ENCODE measurements at places on chromosomes 1 and 21.

GRCh38 chr1:66437136-66437401, 96.9 kb upstream of the SGIP1 start:
- no peak for DNase-seq

GRCh38 chr1:167486090-167486824, 32.1 kb downstream of the CD247 start:
- no peak for DNase-seq

DNA sequence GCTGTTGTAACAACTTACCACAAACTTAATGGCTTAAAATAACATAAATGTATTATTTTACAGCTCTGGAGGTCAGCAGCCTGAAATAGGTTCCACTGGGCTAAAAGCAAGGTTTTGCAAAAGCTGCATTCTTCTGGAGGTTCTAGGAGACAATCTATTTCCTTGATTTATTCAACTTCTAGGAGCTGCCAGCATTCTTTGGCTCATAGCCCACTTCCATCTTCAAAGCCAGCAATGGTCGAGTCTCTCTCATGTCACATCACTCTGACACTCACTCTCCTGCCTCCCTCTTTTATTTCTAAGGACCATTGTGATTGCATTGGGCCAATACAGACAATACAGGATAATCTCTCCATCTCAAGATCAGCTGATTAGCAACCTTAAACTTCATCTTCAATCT, 15.1 kb upstream of the FOXJ3 start:
- DNase-seq: no peak

DNA sequence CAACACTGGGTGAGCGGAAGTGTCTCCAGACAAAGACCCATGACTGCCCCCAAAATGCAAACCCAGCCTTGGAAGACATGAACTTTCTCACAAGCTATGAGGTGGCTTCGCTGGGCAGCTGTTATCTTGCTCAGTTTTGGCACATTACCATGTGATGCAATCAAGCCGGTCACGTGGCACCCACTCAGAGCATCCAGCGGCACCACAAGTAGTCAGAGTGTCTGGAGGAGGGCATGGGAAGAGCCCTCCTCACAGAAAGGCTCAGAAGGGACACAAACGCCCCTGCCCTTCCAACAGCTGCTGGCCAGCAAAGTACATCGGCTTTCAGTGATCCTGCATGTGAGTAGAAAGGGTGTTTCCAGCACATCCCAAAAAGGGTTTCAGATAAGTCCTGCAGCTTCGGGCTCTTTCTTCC, 145.5 kb upstream of the IRF2BP2 start:
- DNase-seq: peak; percentile 73

DNA sequence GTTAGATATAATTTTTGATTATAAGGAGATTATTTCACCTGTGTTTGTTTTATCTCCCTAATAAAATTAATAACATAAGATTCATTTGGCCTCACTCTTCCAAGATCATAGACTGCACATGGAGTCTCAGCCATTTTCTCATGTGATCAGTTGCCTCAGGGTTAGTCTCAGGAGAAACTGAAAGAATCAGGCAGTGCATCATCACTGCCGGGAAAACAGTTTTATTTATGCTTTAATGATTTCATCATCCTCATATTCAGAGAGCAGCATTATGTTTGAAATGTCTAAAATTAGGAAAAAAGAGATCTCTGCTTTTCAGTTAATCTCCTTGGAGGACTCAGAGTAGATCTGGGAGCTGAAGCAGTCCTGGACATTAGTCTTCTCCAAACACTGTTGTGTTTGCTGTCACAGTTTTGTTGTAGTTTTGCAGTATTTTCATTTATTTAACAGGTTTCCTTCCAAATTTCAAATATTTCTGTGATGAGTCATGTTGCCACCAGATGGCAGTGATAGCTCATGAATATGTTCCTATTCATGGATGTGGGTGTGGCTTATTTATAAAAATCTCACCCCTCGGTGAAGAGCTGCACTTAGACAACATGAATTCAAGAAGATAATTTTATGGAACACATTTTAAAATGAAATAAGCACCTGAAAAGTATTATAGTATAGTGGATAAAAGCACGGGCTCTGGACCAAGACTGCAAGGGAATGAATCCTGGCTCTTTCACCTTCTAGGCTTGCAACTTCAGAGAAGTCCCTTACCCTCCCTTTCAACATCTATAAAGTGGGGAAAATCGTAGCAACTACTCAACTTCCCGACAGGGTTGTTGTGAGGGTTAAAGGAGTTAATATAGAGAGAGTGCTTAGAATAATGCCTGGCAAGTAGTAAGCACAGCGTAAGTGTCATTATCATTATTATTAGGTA, 31.2 kb downstream of the CHD1L start:
- peak; percentile 57 for DNase-seq

- no peak for DNase-seq
Measured at GRCh38 chr1:211595419-211595818, 16.5 kb upstream of the SLC30A1 start.

- DNase-seq: no peak
Measured at GRCh38 chr1:154502066-154502743, at the start of the genes SHE and TDRD10. TSS of gene SHE (minus strand) at chr1:154502412. CDS start at chr1:154502026, 386 bp downstream. TSS of gene TDRD10 (plus strand) at chr1:154502219. CDS start at chr1:154506904, 4,685 bp downstream.

GRCh38 chr21:39650306-39650705, 37.6 kb downstream of the B3GALT5 start:
- DNase-seq: no peak

- DNase-seq: peak; percentile 13
Measured at GRCh38 chr1:194568610-194569009, 1382.2 kb upstream of the B3GALT2 start.

DNA sequence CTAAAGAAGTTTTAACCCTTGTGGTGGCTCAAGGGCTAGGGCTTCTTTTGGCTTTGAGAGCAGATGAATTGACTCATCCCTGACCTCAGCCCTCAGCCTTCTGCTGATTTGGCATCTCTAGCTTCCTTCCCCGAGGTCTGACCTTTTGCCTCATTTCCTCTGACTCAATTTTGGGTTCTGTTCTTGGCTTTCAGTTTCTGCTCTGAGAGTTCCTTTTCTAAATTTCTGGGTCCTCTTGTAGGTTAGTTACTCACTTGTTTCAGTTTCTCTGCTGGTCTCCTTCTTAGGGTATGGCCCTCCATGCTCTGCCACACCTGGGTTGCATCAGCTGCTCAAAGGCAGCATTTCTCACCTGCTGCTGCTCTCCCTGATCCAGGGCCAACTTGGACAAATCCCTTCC, 19.4 kb downstream of the PDE4B start:
- DNase-seq: peak; percentile 84

Data from NCI-H226 (cell line).